ENCODE measurements at places on chromosomes 13 and 19. TPM values are rescaled to one million over a fixed set of nuclear protein-coding genes. Genes with fewer than 3 reads are reported as not detected.

DNA sequence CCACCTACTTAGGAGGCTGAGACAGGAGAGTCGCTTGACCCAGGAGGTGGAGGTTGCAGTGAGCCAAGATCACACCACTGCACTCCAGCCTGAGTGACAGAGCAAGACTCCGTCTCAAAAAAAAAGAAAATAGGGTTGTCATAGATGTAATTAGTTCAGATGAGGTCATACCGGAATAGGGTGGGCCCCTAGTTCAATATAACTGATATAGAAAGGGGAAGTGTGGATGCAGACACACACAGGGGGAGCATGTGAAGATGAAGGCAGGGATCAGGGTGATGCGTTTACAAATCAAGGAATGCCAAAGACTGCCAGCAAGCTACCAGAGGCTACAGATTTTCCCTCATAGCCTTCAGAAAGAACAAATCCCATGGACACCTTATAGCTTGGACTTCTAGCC is 24.3 kb upstream of the EEF1AKMT1 start:
- DNase-seq: no peak

GRCh38 chr13:29802621-29803020 is 47.8 kb downstream of the UBL3 start:
- DNase-seq: no peak

GRCh38 chr13:112818698-112819045 is 128.8 kb downstream of the ATP11A start:
- no peak for DNase-seq

DNA sequence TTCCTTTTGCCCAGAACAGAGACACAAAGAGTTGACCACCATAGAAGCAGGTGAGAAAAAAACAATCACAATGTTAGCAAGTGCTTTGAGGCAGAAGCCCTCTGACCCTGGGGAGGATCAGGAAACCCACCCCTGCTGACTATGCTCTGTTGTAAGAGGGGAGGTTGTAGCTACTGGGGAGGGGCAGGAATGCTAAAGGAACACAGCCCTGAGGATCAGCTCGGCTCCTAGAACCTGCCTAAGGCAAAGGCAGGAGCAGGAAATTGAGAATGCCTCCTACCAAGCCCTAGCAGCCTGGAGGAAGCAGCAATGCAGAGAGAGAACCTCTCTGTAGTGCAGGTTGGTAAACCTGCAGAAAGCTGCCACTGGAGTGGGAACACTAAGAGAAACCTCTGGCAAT is 624.0 kb upstream of the KLF12 start:
- no peak for DNase-seq

LILRB3 gene
- total RNA-seq: not detected

- no peak for DNase-seq
These were observed 14.9 kb downstream of the TMEM161A start for GRCh38 chr19:19123386-19123785.

DNA sequence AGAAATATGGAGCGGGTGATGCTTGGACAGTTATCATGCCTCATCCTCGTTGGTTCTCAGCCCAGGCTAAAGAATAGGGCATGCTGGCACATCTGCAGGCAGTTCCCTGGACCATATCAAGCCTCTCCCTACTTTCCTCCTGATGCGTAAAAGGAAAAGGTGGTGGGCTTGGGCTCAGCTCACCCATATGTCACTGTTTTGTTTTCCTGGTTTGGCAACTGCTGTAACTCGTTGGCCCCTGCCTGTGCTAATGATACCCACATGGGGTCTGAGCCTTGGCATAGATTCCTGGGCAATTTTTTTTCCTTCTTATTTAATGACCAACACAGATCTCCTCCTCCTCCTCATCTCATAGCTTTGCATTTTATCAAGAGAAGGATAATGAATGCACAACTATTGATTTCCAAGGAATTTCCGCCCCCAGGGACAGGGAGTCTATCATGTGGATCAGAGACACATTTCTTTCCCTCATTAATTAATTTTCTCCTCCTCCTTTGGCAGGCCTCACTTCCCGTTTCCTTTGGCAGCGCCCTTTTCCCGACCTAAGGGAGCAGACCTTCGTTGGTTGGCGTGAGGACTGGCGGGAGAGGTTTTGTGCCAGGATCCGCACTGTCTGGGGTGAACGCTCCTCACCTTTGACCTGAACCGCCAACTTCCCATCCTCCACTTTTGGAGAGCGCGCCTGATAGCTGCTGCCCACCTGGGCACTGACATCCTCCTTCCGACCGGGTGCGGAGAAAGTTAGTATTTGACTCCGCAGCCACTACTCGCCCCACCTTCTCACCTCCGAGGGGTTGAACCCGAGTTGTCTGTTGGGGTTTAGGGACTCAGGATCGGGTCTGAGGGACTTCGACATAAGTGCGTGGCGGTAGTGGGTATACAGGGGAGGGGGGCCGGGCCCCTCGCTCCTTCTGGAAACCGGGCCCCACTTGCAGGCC is 3.4 kb upstream of the POU4F1 start:
- DNase-seq: no peak

- no peak for DNase-seq
These were observed 19.6 kb downstream of the MPND start for GRCh38 chr19:4362831-4363545.

- no peak for DNase-seq
These were observed 99.0 kb upstream of the TSHZ3 start for GRCh38 chr19:31448221-31448657.

DNA sequence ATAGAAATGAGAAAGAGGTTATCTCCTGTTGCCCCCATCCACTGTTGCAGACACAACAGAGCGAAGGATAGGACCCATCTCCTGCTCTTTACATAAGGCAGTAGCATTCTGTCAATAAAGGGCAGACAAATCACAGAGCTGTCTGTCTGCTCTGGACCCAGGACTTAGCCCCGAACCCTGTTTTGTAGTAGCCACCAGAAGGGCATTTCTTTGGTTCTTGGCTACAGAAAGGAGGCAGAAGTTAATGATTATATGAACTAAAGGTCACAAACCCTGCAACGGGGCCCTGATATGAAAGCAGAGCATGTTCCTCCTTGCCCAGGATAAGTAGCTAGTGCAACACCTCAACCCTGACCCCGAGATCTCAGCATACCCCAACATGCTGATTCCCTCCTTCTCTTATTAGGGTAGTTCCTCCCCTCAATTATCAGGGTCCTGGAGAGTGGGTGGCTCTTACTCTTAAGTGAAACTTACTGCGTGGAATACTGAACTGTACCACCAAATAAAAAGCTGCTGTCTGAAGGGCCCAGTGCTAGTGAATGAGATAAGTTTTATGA is 680.4 kb upstream of the SPRY2 start:
- no peak for DNase-seq

GRCh38 chr13:44932850-44933251 is 56.4 kb downstream of the NUFIP1 start:
- no peak for DNase-seq

DNA sequence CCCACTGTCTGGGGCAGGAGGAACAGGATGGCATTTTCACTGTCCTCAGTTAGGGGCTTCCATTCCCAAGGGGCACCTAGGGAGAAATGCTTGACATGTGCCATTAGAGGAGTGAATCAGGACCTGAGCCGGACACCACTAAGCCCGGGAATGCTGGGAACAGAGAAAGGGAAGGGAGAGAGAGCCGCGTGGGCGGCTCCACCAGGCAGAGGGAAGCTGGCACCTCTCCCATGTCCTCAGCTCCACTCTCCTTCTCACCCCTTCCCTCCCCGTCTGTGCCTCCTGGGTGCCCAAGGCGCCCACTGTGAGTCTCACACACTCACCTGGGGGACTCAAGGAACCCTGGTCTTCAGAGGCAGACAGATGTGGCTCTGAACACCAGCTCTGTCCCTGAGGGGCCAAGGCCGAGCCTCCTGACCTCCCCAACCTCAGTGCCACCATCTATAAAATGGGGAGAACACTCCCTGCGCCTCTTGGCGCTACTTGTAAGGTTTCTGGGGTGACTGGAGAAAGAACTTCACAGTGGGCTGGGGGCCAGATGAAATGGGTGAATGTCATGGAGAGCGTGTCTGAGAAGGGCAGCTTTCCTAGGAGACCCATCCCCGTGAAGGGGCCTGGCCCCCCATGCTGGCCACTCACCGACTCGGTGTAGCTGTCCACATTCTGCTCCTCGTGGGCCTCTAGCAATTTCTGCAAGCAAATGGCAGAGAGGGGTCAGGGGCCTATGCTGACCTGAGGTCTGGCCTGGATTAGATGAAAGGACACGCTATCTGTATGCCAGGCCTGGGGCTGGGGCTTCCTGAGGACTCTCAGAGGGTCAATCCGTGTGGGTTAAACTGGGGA is 5.3 kb upstream of the KPTN start:
- DNase-seq: no peak

HIPK4 gene
- total RNA-seq: 0.09 TPM

- DNase-seq: no peak
These were observed 421.1 kb downstream of the FGF9 start for GRCh38 chr13:22091971-22092300.

DNA sequence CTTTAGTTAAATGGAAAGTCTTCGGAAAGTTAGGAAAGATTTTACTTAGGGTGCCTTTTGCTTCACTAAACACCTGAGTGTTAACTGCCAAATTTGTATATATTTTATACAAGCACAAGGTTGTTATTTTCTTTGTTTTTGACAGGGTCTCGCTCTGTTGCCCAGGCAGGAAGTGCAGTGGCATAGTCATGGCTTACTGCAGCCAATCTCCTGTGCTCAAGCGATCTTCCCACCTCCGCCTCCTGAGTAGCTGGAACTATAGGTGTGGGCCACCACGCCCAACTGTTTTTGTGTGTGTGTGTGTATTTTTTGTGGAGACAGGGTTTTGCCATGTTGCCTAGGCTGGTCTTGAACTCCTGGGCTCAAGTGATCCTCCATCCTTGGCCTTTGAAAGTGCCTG is 16.2 kb downstream of the KCTD4 start:
- no peak for DNase-seq

DNA sequence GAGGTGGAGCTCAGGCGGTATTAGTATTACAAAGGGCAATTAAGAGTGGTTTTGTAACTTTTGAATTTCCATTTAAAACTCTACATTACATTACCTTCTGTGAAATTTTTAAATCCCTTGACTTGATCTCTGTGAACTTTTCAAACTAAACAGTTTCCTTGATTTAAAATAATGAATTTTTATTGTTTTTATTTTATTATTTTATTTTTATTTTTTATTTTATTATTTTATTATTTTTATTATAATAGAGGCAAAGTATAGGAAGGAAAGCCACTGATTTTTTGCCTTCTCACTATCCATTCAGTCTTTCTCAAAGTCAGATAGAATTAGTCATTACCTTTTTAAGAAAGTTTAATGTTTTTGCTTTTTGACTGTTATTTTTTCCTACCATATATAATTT is 1248.1 kb upstream of the SLC10A2 start:
- no peak for DNase-seq

ZNF98 gene
- not detected for total RNA-seq

DNA sequence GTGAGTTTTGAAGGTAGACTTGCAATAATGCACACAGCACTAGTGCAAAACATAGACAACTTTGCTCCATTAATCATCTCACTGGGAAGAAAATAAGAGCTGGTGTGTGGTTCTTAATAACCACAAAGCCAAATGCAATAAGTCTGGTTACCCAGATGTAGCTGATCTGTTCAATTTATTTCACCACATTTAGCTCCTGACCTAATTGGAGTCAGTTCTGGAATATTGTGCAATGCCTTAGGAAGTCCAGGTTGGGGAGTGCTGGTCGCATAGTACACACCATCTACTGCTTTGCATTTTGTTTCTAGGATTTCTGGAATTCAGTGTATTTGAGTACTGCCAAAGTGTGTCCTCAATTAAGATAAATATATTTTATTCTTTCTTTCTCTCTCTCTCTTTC is 483.3 kb upstream of the SPRY2 start:
- DNase-seq: no peak

GRCh38 chr13:110524541-110525257 is 36.8 kb downstream of the RAB20 start:
- DNase-seq: peak; percentile 21

DNA sequence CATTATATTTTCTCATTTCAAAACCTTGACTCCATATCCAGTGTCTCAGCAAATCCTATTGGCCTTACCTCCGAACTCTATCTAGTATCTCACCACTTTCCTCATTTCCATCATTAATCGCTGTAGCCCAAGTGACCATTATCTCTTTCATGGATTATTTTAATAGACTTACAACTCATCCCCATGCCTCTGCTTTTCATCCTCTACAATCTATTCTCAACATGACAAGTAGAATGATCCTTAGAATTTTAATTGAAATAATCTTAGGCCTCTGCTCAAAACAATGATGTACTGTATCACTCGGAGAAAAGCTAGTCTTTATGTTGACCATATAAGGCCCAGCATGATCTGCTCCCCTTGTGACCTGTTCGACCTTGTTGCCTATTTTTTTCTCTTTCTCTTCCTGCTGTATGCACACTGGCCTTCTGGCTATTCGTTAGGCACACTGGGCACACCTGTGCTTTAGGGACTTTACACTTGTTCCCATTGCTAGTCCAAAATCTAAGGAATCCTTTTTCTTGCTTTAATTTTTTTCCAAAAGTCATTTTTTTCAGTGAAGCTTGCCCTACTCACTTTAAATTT is 21.4 kb downstream of the DNAJC15 start:
- DNase-seq: no peak

LILRB2 gene
- not detected for total RNA-seq

URAD gene
- total RNA-seq: not detected

DNA sequence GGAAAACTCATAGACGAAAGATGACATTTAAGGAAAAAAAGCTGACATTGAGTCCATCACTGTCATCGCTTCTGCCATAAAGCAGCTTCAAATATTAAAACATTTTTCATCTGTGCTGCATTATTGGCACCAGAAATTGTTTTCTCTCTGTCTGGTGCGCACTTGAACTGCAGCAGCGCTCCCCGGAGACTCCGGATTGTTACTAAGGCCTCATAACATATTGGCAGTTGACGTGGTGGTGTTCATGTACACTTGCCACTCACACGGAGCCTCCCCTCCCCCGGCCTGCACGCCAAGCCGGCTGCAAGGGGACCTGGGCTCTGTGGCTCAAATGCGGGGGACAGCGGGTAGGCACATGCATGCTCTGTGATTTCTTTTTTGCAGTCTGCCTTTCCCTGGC is 203.2 kb downstream of the TSHZ3 start:
- DNase-seq: no peak

GRCh38 chr19:33047422-33047821 is 17.3 kb downstream of the RHPN2 start:
- peak; percentile 53 for DNase-seq

ZNF562 gene
- 34.3 TPM for total RNA-seq

DNA sequence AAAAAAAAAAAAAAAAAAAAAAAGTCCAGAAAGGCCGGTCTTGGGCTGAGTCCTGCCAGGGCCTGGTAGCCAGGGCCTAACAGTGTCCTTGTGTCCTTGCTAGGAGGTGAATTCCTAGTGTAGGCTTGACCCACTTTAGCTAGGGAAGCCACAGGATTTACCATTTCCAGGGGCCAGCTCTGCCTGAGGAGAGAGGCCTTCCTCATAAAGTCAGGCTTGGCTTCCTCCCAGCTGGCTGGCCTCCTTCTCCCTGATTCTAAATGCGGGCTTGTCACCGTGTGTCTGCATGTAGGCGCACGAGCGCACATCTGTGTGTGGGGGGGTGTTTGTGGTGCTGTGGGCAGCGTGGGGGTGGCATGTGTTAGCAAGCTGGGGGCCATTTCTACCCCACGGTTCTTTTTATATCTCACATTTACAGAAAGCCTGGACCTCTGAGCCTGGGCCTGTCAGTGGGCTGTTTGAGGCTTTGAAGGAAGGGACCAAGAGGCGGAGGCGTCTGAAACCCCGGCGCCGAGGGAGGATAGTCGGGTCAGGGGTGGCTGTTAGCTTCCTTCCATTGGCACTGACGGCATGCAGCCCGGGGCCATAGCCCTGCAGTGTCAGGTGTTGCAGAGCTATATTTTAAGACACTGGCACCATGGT is 31.7 kb downstream of the IER2 start:
- peak; percentile 27 for DNase-seq
